Activated CD4-positive, alpha-beta T cell treated with anti-CD3 and anti-CD28 coated beads, Interleukin-2, amount 50 U/mL, for 1 hour (primary cell): ENCODE measurements at places on chromosomes 1 and 21.
A peak's percentile ranks its signal among the peaks of the same experiment; 100 is the strongest.

- DNase-seq: no peak
Measured at GRCh38 chr1:225209153-225209552, 218.7 kb downstream of the LBR start.

- no peak for DNase-seq
Measured at GRCh38 chr1:18636596-18637508, 6.2 kb downstream of the PAX7 start.

GRCh38 chr21:22791376-22791775 is 1793.2 kb downstream of the NCAM2 start:
- no peak for DNase-seq

- no peak for DNase-seq
Measured at GRCh38 chr1:24709791-24710441, 35.3 kb upstream of the CLIC4 start.

- no peak for DNase-seq
Measured at GRCh38 chr1:34330061-34330460, 153.4 kb downstream of the C1orf94 start.

GRCh38 chr1:22830041-22830566 is 119.5 kb downstream of the EPHB2 start:
- DNase-seq: no peak

- DNase-seq: peak; percentile 63
Measured at GRCh38 chr1:244461245-244462071, at the start of gene CATSPERE. Gene CATSPERE (plus strand): TSS chr1:244461273. CDS start chr1:244461430, 157 bp downstream.
